Stimulated activated CD8-positive, alpha-beta memory T cell treated with anti-CD3 and anti-CD28 coated beads, Interleukin-15, amount 100 ng/mL, for 1 hour (primary cell): ENCODE measurements at places on chromosomes 1 and 21.
A peak's percentile ranks its signal among the peaks of the same experiment; 100 is the strongest.

DNA sequence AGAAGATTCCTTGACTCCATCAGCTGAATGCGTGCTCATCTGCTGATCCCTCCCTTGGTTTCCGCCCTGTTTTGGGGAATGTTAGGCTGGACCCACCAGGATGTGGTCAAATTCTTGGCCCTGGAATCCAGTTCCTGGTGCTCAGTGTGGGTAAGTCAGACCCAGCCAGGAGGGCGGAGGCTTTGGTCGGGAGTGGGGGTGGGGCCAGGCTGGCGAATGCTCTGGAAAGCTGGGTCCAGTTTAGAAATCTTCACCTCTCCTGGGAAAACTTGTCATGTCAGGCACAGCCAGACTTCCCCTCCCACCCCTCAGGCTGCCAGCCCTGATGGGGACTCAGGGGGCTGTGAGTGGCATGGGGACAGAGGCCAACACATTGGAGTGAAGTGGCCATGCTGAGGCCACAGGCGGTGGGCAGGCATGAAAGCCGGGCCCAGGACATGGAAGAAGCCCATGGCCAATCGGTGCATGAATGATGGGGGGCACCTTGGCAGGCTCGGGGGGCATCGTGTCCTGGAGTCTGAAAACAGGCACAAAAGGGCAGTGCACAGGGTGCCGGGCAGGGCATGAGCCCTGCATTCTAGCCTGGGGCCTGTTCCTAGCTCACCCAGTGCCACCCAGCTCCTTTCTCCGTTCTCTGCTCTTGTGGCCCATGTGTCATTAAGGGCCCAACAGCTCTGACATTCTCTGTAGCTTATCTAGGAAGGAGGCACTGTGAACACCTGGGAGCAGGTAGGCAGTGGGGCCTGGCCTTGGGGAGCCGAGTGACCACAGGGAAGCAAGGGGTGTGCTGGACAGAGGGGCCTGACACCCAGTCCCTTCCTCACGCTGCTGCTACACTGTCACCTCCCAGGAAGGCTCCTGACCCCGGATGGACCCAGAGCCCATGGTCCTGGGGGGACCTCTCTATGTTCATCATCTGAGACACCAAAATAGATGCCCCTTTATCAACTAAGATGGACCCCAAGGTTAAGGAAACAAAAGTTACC, 14.6 kb upstream of the PADI1 start:
- DNase-seq, result no peak

DNA sequence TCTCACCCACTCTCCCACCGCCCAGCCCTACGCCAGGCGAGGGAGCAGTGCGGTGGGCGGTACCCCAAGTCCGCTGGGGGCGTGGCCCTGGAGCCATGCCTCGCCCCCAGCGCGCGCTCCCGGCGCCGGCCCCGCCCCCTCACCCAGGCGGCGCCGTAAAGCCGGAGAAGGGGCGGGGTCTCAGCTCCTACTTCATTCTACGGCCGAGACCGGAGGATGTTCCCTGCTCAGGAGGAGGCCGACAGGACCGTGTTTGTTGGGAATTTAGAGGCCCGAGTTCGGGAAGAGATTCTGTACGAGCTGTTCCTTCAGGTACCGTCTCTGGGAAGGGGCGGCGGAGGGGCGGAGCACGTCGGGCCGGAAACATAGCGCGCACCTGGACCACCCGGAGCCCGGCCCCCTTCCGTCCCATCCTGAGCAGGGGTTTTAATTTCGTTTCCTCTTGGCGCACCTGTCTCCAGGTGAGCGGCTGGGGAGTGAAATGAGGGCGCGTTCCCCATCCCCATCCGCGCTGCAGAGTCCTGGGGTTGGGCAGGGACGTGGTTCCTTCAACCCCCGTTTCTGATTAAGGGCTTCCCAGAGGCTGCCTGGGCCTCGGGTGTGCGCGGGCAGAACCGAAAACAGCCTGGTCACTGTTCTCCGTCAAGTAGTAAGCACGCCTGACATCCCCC, at the start of gene RBM11:
Gene RBM11, plus strand, starts transcription at position 187 of the 671 bp plus-strand sequence. Its CDS starts 30 bp downstream, at position 217.
- DNase-seq, result peak; percentile 55

DNA sequence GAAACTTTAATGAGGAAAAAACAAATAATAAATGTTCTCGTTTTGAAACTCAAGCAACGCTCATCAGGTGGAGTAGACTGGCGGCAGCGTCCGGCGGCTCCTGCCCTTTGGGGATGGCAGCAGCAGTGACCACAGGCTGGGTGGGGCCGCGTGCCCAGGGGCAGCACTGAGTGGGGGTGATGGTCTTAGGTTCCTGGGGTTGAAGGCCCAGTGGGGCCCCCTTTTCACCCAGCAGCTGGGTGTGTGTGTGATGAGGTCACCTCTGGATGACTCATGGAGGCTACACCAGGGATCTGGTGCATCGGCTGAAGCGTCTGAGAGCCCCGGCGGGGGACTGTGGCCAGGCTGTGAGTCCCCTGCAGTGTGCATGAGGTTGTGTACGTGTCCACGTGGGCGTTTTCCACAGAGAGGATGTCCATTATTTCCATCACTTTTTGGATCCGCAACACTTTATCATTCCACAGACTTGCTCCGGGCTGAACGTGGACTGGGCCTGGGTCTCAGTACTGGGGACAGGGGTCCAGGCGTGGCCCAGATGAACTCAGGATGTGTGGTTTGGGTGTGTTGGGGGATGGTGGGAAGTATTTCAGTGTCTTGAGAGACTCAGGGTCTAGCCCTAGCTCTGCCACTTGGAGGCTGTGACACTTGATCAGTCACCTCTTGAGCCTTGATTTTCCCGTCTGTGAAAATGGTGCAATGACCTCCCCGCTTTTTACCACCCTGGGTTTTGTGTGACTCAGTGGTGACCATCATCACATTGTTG, 25.6 kb downstream of the LDLRAP1 start:
- no peak for DNase-seq

DNA sequence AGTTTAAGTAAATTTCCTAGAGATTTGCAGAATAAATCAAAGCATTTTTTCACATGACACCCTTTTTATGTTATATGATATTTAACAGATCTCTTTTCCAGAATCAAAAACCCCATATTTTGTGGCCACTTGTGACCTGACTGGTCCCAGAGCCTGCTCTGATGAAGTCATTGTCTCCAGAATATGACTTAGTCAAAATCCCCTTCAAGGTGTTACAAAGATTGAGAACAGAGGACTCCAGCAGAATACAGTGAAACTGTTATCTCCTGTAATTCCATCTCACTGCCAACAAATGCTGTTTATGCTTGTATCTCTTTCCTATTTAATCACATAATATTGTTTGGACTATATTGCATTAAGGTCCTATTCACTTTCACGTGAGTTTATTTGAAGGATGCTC, 25.6 kb downstream of the RGS1 start:
- no peak for DNase-seq

GRCh38 chr1:117656202-117656641, 50.4 kb downstream of the TENT5C start:
- DNase-seq, result peak; percentile 32

- DNase-seq, result no peak
Measured at GRCh38 chr1:29258976-29259801, 22.9 kb downstream of the PTPRU start.

DNA sequence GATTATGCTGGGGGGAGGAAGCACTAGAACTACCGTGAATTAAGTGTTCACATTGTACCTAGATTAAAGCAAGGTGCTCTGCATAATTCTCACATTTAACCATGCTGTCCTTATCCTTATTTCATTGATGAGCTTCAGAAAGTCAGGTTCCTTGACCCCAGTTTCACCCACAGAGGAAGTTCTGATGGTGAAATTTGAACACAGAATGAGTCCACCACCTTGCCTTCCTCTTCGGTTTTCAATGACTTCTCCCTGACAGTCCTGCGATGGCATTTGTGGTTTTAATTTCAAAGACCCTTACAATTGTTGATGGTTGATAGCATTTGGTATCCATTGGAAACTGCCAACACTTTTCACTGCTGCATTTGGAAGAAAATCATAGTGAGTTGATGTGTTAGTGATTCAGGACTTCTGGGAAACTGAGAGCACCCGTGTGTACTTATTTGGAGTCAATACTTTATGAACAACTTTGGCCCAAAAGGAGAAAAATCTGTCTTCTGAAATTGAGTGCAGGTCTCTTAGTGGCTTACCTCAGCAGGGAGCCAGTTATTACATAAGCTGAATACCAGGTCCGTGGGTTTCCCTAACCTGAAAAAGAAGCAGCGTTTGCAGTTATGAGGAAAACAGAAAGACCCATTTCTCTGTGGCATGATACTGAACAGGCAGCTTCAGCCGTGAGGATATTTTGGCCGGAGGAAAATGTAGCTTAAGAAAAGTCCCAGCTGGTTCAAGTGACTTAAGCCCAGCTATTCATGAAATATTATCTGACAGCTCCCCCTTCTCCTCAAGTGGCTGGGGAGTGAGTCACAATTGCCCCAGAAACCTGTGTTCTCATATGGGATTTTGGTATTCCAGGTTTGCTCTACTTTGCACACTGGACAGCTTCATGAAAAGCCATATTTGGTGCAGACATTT, 47.5 kb downstream of the ROR1 start:
- DNase-seq, result no peak

- no peak for DNase-seq
Measured at GRCh38 chr1:222525951-222526350, 22.0 kb downstream of the HHIPL2 start.

DNA sequence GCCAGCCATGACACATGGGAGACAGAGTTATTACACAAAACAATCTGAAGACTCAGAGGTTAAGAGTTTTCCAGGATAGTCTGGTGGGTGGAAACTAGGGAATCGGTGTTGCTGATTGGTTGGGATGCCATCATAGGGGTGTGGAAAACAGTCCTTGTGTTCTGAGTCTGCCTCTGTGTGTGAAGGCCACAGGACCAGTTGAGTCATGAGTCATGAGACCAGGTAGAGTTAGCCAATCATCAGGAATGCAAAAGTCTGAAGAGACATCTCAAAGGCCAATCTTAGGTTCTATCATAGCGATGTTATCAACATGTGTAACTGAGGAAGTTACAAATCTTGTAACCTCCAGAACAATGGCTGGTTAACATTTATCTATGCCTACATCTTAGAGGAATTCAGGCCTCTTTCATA, 49.7 kb upstream of the NEK7 start:
- no peak for DNase-seq

- DNase-seq, result no peak
Measured at GRCh38 chr1:101739146-101739545, 257.6 kb downstream of the OLFM3 start.

DNA sequence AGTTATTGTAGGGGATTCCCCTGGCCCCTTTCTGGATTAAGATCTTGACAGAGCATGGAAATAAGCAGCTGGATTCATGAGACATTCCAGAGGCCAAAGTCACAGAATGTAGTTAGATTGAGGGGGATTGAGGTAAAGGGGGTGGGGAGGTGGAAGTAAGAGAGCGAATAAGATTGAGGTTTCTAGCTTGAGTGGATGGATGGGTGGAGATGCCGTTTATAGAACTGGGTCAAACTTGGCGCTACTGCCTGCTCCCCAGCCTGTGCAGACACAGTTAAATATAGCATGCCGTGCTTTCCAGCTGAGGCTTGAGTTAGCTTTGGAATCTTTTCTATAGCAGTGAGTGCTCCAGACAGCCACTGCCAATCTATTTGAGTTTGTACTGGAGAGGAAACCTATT, 85.7 kb downstream of the DYRK1A start:
- DNase-seq, result no peak

GRCh38 chr1:166136222-166136621, 30.6 kb downstream of the FAM78B start:
- DNase-seq, result no peak

GRCh38 chr1:1760345-1760650, 18.0 kb downstream of the NADK start:
- no peak for DNase-seq

DNA sequence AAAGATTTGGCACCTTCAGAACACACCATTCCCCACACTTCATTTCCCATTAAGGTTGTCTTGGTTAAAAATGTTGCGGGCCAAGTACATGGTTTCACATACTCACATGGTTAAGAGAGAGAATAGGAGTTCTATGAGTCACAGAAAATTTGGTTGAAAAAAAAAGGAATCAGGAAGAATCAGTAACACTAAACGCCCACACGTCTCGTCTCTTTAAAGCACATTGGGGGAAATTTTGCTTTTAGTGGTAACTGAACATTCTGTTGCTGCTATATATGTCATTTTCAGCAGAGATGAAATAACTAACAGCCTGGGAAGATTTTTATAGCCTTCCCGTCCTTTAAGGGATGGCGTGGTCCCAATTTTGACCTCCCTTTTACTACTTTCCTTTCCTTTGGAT, 132.9 kb upstream of the ERG start:
- DNase-seq, result no peak

DNA sequence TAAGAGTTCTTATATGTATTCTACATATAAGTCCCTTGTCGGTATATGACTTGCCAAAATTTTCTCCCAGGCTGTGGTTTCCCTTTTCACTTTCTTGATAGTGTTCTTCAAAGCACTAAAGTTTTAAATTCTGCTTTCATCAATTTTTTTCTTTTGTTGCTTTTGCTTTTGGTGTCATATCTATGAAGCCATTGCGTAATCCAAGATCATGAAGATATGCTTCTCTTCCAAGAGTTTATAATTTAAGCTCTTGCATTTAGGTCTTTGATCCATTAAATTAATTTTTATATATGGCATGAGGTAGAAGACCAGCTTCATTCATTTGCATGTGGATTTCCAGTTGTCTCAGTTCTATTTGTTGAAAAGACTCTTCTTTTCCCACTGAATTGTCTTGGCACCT, 22.2 kb downstream of the DESI2 start:
- DNase-seq, result no peak
